Pancreas (tissue), 10 donors: ENCODE measurements at places on chromosomes 6 and 20. TPM values are rescaled to one million over a fixed set of nuclear protein-coding genes. Genes with fewer than 3 reads are reported as not detected.
A peak's percentile ranks its signal among the peaks of the same experiment; 100 is the strongest.

- no peaks in the 10 kb centered on the region for H3K4me1 ChIP-seq
- no peak for DNase-seq
- no peaks in the 10 kb centered on the region for H3K36me3 ChIP-seq
- H3K27ac ChIP-seq, result no peak overlapping the region
- H3K4me3 ChIP-seq, result no peak overlapping the region
- H3K27me3 ChIP-seq, result no peaks in the 10 kb centered on the region
These were observed 208.8 kb upstream of the SUPT3H start for GRCh38 chr6:45586216-45587171.

DNA sequence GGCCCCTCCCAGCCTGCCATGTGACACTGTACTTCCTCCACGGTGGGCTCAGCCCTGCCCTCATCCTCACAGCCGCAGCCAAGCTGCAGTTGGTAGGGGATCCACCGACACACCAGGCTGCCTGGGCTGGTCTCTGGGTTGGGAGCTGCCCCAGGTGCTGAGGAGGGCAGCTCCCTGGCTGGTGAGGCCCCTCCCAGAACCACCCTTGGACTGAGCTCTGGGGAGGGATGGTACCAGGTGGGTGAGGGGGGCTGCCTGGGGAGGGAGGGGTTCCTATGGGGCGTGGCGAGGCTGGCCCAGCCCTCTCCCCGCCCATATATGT is 185 bp upstream of the TNFRSF6B start:
- DNase-seq, result no peak
- peaks cover 12% of the 10 kb centered on the region for H3K4me1 ChIP-seq
- H3K4me3 ChIP-seq, result no peak overlapping the region
- no peak overlapping the region for H3K27ac ChIP-seq
- H3K36me3 ChIP-seq, result no peaks in the 10 kb centered on the region

GRCh38 chr6:117267766-117268534 is 2.6 kb downstream of the VGLL2 start:
- H3K27me3 ChIP-seq, result peaks cover 63% of the 10 kb centered on the region
- no peak overlapping the region for H3K27ac ChIP-seq
- no peak for DNase-seq
- H3K36me3 ChIP-seq, result no peaks in the 10 kb centered on the region

- no peak for DNase-seq
- no peaks in the 10 kb centered on the region for H3K4me1 ChIP-seq
These were observed 12.0 kb upstream of the GTF3C6 start for GRCh38 chr6:110946498-110946897.

DNA sequence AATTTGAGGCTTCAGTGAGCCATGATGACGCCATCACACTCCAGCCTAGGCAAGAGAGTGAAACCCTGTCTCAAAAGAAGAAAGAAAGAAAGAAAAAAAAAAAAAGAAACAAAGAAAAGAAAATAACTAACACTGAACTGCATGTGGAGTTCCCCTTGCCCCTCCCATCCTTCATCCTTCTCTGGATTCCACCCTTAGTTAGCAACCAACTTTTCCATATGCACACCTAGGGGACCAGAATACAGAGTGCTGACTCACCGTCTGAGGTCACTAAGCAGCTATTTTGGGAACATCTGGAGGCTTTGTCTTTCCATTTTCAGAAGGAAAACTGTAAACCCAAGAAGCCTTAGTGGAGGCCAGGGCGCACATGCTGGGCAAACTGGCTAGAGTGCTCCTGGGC is 257.4 kb downstream of the MAFB start:
- H3K4me3 ChIP-seq, result no peak overlapping the region
- no peaks in the 10 kb centered on the region for H3K4me1 ChIP-seq
- no peaks in the 10 kb centered on the region for H3K36me3 ChIP-seq

GRCh38 chr20:41701588-41702348 is 83.6 kb upstream of the CHD6 start:
- no peak overlapping the region for H3K4me3 ChIP-seq
- no peaks in the 10 kb centered on the region for H3K4me1 ChIP-seq
- no peaks in the 10 kb centered on the region for H3K36me3 ChIP-seq
- no peak for DNase-seq
- no peaks in the 10 kb centered on the region for H3K27me3 ChIP-seq
- H3K27ac ChIP-seq, result no peak overlapping the region

DNA sequence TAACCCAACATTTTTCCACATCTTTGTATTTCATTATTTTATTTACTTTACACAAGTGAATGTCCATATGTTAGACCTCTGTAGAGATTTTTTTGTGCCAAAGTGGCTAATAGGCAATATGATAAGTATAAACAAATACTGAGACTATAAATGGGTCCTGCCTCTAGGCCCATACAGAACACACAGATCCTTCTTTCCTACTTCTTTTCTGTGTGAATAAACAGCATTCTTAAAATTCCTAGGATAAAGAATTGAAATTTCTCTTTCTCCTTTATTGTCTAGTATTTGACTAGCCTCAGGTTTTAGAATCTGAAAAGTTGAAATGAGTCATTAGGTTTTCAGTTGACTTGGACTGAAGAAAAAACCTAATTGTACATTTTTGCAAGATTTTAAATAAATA is 46.3 kb upstream of the HS3ST5 start:
- H3K36me3 ChIP-seq, result no peaks in the 10 kb centered on the region
- H3K4me1 ChIP-seq, result no peaks in the 10 kb centered on the region
- no peak overlapping the region for H3K27ac ChIP-seq
- no peak overlapping the region for H3K4me3 ChIP-seq

DNA sequence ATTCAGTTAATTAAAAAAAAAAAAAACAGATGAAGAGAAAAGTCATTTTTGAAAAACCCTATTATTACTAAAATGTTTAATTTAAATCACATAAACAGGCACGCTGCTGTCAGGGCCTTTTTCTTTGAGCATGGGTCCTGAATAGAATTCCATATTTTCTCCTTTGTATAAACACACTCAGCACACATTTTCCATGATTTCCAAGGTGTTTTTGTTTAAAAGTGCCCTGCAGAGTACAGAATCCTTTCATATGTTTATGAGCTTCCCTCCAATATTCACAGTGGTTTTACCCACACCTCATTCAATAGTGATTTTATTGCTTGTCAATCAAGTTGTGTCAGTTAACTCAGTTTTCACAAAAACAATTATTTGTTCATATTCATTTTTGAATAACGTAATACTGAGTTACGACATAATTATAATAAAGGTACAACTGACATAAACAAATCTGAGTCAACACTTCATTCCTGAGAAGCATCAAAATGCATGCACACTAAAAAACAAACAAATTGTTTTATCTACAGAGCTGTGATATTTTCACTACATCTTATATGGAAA is 15.2 kb downstream of the SLC35B3 start:
- no peak for DNase-seq
- no peak overlapping the region for H3K27ac ChIP-seq
- H3K4me3 ChIP-seq, result no peak overlapping the region
- H3K4me1 ChIP-seq, result no peaks in the 10 kb centered on the region
- H3K36me3 ChIP-seq, result peaks cover 32% of the 10 kb centered on the region
- no peaks in the 10 kb centered on the region for H3K27me3 ChIP-seq

The LIME1 gene
- 2.8 TPM for total RNA-seq

The TNFRSF6B gene
- total RNA-seq, result 2.7 TPM

GRCh38 chr20:7113577-7114466 is 346.3 kb downstream of the BMP2 start:
- H3K27ac ChIP-seq, result no peak overlapping the region
- H3K36me3 ChIP-seq, result no peaks in the 10 kb centered on the region
- no peak for DNase-seq
- no peaks in the 10 kb centered on the region for H3K27me3 ChIP-seq

The EYA4 gene
- 0.16 TPM for total RNA-seq

GRCh38 chr6:151070631-151071051 is 169.1 kb upstream of the AKAP12 start:
- H3K27ac ChIP-seq, result peak overlapping the region; percentile 17
- peaks cover 9% of the 10 kb centered on the region for H3K4me1 ChIP-seq
- H3K4me3 ChIP-seq, result no peak overlapping the region
- DNase-seq, result no peak
- no peaks in the 10 kb centered on the region for H3K27me3 ChIP-seq

- H3K4me1 ChIP-seq, result peaks cover 15% of the 10 kb centered on the region
- peak; percentile 84 for DNase-seq
- H3K27ac ChIP-seq, result peak within 1 kb of the TSS; percentile 97
- H3K36me3 ChIP-seq, result no peaks in the 10 kb centered on the region
These were observed at the start of gene EZR for GRCh38 chr6:158819213-158819976. EZR (minus strand) TSS chr6:158819368; CDS start chr6:158818093, 1,275 bp downstream.

The ELOVL2 gene
- 1.7 TPM for total RNA-seq

DNA sequence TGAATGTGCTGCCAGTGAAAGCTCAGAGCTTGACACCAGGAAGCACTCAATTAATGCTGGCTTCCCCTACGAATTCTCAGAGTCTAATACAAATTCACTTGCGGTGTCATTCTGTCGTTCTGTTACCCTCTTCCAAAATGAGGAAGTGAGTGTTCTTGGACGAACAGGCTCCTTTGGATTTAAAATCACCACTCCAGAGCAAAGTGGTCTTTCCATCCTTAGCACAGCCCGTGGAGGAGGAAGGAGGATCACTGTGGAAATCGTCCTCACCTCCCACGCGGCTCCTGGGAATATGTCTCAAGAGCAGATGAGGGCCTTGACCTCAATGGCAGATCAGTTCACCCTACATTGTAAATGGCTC is 41.7 kb downstream of the RIOK1 start:
- H3K4me3 ChIP-seq, result no peak overlapping the region
- no peaks in the 10 kb centered on the region for H3K36me3 ChIP-seq
- no peak overlapping the region for H3K27ac ChIP-seq

The EPB41L2 gene
- total RNA-seq, result 17.0 TPM

The BPIFB4 gene
- total RNA-seq, result not detected

The XKR7 gene
- 0.05 TPM for total RNA-seq

The GHRH gene
- not detected for total RNA-seq

The ADGRB3 gene
- 0.28 TPM for total RNA-seq

The SLC22A1 gene
- 0.86 TPM for total RNA-seq

The DEF6 gene
- 11.1 TPM for total RNA-seq

- H3K4me1 ChIP-seq, result peaks cover 18% of the 10 kb centered on the region
- no peak overlapping the region for H3K4me3 ChIP-seq
- DNase-seq, result no peak
- no peak overlapping the region for H3K27ac ChIP-seq
These were observed 2.6 kb downstream of the SS18L1 start for GRCh38 chr20:62146019-62146755.

The TRIM38 gene
- 1.5 TPM for total RNA-seq

DNA sequence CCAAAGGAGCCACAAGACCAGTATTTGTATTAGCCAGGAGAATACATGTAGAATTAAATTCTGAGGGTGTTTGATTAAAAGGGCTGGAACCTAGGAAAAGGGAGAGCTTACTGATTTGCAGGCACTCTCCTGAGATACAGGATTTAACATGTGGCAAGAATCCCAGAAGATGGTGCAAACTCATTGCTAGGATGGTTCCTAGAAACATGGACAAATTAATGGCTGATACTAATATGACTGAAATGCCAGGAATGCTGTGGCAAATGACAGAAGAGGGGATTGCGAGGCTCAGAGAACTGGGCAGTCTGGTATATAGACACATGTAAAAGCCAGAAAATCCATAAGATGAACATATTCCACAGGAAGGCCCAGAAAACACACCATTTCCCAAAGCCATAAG is 118.1 kb downstream of the RWDD2A start:
- H3K4me1 ChIP-seq, result no peaks in the 10 kb centered on the region
- no peaks in the 10 kb centered on the region for H3K27me3 ChIP-seq
- no peaks in the 10 kb centered on the region for H3K36me3 ChIP-seq
- H3K4me3 ChIP-seq, result no peak overlapping the region
- no peak for DNase-seq
- H3K27ac ChIP-seq, result no peak overlapping the region

The SCRT2 gene
- total RNA-seq, result 0.06 TPM

The TRIM10 gene
- total RNA-seq, result not detected

DNA sequence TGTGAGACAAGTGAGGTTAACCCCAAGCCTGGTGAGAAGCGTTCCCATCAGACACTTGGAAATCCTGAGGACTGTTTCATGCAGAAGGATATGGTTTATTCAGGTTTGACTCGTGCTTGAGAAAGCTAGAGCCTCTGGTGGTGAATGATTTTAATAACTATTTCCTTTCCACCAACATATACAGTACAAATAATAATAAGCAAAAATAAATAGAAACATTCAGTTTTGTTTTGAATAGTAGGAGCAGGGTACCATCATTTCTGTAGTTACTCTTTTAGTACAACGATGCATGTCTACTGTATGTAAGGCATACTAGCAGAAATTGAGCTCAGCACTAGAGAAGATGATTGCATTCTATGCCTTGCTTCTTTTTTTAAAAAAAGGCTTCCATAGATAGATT is 33.5 kb downstream of the PLG start:
- no peak overlapping the region for H3K4me3 ChIP-seq
- no peak for DNase-seq
- H3K27ac ChIP-seq, result no peak overlapping the region
- H3K36me3 ChIP-seq, result no peaks in the 10 kb centered on the region
- H3K4me1 ChIP-seq, result no peaks in the 10 kb centered on the region

DNA sequence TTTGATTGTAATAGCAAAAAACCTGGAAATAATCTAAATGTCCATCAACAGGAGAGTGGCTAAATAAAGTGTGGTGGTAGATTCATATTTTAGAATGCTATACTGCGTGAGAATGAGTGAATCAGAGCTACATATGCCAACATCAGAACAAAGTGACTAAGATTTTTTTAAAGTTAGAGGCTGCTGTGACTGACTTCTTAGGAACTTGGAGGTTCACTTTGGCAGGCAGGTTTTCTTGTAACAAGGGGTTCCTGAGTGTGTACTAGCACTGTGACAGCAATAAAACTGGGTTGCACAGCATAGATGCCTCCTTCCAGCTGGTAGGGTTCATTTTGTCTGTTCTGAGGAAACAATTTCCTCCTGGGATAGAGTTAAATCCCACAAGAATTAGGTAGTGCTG is 75.3 kb upstream of the ENPP5 start:
- no peaks in the 10 kb centered on the region for H3K27me3 ChIP-seq
- H3K4me1 ChIP-seq, result no peaks in the 10 kb centered on the region
- H3K27ac ChIP-seq, result no peak overlapping the region
- H3K36me3 ChIP-seq, result no peaks in the 10 kb centered on the region
- no peak overlapping the region for H3K4me3 ChIP-seq

GRCh38 chr6:84002226-84002625 is 31.3 kb upstream of the MRAP2 start:
- no peaks in the 10 kb centered on the region for H3K4me1 ChIP-seq
- DNase-seq, result no peak
- no peaks in the 10 kb centered on the region for H3K36me3 ChIP-seq
- no peaks in the 10 kb centered on the region for H3K27me3 ChIP-seq
- no peak overlapping the region for H3K4me3 ChIP-seq
- no peak overlapping the region for H3K27ac ChIP-seq

GRCh38 chr6:132934496-132934895 is 120.1 kb downstream of the RPS12 start:
- no peak overlapping the region for H3K27ac ChIP-seq
- H3K4me1 ChIP-seq, result no peaks in the 10 kb centered on the region
- no peaks in the 10 kb centered on the region for H3K27me3 ChIP-seq
- H3K4me3 ChIP-seq, result no peak overlapping the region
- no peak for DNase-seq

DNA sequence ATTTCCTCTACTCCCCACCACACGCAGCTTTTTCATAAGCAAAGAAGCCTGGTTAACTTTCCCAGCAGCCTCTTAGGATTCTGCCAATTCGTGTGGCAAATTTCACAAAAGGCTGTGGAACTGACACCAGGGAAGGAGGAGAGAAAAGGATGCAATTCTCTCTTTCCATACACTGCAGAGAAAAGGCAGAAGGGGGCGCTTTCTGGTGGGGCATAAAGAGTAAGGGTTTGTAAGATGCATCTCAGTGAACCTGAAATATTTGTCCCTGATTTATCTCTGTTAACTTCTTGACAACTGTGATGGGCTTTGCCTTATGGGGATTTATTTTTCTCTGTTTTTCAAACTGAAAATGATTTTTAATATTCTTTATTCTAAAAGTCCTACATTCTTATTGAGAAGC is 45.5 kb upstream of the GLP1R start:
- H3K36me3 ChIP-seq, result no peaks in the 10 kb centered on the region
- no peak for DNase-seq
- H3K4me3 ChIP-seq, result no peak overlapping the region

The SPO11 gene
- not detected for total RNA-seq
